ENCODE measurements at places on chromosomes 5 and 9.
A peak's percentile ranks its signal among the peaks of the same experiment; 100 is the strongest.

- DNase-seq: no peak
Observed at GRCh38 chr5:172646716-172647285, 5.7 kb downstream of the NEURL1B start.

GRCh38 chr9:111913159-111913558 is 16.5 kb downstream of the UGCG start:
- no peak for DNase-seq

- DNase-seq: peak; percentile 43
Observed at GRCh38 chr5:95620030-95620869, at the start of gene GPR150. Gene GPR150, plus strand, starts transcription at chr5:95620087. Its CDS starts 189 bp downstream, at chr5:95620276.

GRCh38 chr5:117161718-117162335 is 587.2 kb upstream of the SEMA6A start:
- DNase-seq: no peak

GRCh38 chr5:63697811-63698210 is 264.4 kb downstream of the HTR1A start:
- DNase-seq: no peak

DNA sequence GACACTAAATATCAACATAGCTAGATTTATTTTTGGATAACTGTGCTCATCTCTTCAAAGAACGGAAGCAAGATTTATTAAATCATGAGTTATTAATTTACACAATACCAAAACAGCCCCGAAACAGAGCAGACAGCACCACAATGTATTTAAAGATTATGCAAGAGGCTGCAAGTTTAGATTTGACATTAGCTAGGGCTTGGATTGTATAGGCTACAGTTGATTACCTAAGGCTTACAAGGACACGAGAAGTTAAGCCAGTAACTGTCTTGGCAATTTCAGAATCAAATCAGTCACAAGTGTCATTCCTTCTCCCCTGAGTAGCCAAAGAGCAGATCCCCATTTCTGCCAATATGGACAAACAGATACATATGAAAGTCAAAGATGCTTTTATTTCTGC is 152.6 kb downstream of the MED27 start:
- no peak for DNase-seq

DNA sequence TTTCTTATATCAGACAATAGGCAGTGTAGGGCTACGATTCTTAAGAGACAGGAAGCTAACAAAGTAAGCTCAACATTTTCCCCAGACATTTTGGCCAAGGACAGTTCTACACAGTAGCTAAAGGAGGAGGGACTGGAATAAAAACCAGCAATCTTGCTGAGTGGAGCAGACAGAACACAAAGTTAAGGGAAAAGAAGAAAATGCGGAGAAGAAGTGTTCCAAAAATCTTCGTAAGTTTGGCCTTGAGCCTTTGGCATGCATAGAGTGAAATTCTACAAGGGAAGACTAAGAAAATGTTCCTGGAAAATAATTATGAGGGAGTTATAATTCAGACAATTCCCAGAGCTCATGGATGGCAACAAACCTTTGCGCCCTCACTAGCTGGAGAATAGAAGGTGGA is 748.0 kb upstream of the CTNND2 start:
- DNase-seq: no peak

DNA sequence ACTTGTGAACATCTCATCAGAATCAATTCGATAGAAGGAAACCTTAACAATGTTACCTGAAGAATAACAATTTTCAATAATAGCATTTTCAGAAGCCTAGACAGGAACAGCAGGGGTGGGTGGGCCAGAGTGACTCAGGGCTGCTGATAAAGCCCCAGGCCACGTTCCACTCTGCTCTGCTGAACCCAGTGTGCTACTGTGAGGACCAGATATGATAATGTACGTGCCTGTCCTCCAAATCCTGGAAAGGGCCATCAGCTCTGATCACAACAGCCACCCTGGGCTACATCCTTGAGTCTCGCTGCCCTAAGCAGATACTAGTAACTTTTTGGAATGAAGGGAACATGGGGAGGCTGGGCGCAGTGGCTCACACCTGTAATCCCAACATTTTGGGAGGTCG is 91.3 kb downstream of the PRRT1B start:
- DNase-seq: no peak

DNA sequence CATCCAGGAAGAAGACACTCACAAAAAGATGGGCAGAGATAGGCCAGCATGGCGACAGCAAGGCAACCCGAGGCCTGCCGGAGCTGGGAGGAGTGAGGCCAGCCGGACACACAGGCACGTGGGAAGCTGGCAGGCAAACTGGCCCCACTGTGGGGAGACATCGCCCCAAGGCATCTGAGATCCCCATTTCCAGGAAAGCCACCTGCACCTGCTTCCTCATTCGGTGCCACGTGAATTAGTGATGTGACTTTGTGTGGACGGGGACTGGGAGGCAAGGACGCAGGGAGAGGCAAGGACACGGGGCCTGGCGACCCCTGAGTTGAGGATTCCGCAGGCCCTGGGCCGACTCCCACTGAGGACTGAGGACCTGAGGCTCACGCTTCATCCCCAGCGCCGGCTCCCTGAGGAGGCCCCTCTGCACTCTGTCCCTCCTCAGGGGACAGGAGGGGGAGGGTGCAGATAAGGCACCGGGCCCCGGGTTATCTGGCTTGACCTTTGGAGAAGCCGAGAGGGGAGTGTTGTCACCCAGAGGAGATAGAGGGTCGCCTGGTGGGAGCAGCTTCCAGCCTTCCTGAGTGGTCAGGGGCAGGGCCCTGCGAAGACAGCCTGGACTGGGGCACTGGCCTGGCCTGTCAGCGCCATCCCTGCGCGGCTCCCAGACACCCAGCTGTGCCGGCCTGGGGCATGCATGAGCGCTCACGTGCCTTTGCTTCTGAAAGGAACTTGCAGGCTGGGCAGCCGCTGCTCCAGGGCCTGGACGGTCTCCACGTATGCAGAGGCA is 39.7 kb downstream of the NDUFS6 start:
- no peak for DNase-seq

DNA sequence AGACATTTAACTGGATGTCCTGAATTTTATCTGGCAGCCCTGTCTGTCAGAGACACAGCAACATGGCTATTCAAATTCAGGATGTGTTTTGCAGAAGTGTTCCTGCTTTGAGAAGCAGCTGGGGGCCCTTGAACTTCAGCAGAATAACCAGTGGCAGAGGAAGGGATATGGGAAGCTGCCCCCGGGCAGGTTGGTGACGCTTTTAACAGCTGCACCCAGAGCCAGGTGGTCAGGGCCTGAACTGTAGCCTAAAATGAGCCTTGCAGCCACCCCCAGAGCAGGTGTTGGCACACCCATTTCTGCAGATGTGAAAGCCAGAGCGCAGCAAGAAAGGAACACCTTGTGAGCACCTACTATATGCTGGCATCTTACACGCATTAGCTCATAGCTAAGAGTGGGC is 128.7 kb upstream of the BOD1 start:
- DNase-seq: no peak

DNA sequence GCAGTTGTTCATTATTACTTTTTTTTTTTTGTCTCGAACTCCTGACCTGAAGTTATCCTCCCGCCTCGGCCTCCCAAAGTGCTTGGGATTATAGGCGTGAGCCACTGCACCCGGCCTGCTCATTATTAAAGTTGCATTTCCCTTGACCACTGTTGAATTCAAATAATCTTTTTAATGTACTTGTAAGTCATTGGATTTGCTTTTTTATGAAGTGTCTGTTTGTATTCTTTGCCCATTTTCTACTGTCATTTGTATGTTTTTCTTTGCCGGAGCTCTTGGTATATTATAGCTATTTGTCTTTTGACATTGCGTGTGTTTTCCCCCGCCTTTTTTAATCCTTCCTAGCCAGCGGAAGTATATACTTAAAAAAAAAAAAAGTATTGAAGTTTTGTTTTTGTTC is 22.0 kb downstream of the LRRTM2 start:
- no peak for DNase-seq

DNA sequence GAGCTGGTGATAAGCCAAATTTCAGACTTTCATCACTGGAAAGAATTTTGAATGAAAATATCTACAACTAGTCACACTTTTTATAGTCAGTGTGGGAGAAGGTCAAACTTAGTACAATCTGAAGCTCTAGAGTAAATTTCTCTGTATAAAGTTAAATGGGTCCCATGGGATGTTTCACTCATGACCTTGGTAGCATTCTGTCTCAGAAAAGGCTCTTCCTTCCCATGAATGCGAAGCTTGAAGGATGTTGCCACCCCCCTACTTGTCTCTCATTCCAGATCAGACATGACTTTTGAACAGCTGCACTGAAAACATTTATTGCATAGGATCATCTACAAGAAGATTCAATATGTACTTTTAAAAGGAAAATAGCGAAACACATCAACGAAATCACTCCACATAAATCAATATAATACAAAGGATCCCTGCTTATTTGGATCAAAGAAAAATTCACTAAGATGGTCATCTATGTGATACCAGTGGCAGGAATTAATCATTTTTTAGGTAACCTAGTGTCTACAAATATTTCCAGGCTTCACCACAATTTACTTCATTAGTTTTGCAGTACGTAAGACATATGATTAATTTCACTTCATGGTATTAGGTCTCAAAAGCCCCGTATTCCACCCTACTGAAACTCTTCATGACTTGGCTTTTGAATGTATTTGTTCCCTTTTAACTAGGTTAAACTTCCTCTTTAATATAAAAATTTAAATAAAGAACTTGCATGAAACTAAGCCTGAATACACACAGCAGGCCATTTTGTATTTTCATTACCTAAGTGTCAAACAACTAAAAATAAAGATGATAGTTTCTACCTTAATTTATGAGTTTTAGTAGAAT is 4.4 kb downstream of the ST8SIA4 start:
- DNase-seq: no peak

- DNase-seq: no peak
Observed at GRCh38 chr5:92581249-92581648, 999.8 kb downstream of the NR2F1-AS1 start.

- peak; percentile 51 for DNase-seq
Observed at GRCh38 chr5:368183-369084, 46.9 kb downstream of the AHRR start.

DNA sequence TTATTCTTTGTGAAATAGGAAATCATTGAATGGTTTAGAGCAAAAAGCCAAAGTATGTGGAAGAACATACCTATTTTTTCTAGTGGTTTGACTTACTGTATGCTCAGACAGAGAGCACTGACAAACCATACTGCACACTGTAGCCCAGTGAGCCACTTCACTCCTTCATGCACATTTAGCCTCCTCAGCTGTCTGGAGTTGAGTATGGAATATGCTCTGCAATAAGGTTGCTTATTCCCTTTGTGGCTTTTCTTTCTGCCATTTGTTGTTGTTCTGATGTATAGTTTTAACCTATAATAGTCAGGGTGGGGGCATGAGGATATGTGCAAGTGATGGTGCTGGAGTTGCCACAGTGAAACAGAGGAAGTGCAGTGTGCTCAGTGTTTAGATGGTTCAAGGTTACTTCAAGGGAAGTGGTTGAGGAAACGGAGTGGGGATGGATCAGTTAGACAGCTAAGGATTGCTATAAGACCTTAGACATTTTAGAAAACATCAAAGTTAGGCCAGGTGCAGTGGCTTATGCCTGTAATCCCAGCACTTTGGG is 100.7 kb downstream of the CDC42SE2 start:
- DNase-seq: no peak

DNA sequence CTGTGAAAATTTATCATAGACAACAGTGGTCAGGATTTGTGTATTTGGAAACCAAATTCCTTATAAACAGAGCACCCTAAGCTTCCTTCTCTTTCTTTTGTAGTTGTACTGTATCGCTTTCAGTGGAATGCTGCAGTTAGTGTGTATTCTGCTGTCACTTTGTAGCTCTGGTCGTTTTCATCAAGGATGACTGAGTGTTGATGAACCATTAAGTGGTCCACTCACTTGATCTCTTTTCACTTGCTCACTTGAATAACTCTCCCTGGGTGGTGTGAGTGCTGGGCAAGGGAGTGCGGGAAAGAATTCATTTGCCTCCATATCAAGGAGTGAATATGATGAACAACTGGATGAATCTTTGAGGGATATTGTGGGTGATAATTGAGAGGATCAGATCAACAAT is 1225.7 kb upstream of the WWC1 start:
- DNase-seq: no peak

- DNase-seq: no peak
Observed at GRCh38 chr5:91848453-91848852, 465.3 kb upstream of the ARRDC3 start.

GRCh38 chr5:125140220-125140619 is 393.8 kb upstream of the ZNF608 start:
- DNase-seq: no peak

GRCh38 chr5:179585941-179586401 is 35.6 kb downstream of the RUFY1 start:
- no peak for DNase-seq

- no peak for DNase-seq
Observed at GRCh38 chr5:132079619-132080018, 6.0 kb downstream of the CSF2 start.

GRCh38 chr5:643351-643801 is 31.2 kb downstream of the CEP72 start:
- DNase-seq: no peak

DNA sequence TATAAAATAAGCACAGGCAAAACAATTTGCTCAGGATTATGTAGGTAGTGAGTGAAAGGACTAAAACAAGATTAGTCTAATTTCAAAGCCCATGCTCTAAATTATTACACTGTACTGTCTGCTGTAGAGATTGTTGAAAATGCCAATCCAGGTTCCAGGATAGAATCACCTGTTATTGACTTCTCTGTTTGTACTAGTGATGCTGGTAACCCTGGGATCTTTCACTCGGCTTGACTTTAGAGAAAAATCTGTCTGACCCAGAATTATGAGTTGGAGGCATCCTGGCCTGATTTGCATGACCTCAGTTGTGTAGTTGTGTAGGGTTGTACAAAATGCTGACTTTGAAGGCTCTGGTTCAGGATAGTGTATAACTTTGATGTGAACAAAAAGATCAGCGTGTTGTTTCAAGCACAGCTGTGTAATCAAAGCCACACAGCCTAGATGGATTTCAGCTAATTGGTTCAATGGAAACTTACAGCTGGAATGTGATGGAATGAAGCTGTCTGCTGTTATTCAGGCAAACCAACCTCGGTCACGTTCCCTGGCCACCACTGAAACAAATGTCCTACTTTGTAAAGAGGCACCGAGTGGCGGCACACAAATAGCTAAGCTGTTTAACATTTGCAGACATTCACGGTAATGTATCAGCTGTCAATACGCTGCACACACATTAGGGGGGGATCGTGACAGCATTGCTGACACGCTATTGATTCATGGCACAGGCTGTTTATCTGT is 340.3 kb downstream of the KCTD16 start:
- no peak for DNase-seq

DNA sequence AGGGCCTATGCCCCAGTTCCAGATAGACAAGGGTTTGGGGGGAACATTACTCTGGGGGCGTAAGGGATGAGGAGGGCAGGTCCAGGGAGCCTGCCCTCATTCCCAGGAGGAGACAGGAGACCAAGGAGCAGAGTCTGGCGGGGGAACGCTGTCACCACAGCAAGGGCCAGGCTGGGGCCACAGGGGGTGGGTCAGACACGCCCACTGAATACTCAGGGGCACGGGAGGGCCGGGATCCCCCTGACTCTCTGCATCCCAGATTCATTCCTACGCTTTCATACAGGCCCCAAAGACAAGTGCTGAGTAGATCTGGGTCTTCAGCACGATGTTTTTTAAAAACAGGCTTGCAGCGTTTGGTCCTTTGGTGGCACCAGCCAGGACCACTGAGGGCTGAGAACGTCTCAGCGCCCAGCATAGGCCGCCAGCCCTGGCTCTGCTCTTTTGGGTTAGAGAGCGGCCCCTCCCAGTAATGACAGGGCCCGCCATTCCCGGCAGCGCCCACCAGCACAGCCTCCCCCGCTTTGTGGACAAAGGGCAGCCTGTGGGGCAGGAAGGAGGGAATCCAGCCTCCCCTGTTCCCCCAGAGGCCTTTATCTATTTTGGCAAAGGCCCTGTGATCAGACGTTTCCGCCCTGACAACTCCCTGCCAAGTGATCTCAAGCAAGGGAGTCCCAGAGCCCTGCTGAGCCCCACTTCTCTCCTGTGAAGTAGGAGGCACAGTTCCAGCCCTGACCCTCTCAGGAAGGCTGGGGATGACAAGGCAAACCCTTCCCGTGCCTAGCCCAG is 24.9 kb downstream of the NEK6 start:
- no peak for DNase-seq
